ENCODE measurements at places on chromosomes 13 and 19.

- DNase-seq = no peak
These were observed 542 bp downstream of the CACNG7 start for GRCh38 chr19:53909471-53910169.

GRCh38 chr19:30367421-30367820 lies 4.8 kb upstream of the ZNF536 start:
- DNase-seq = no peak

GRCh38 chr19:12751635-12752034 lies at the start of gene BEST2:
TSS of gene BEST2 (plus strand) at chr19:12751791. CDS start at chr19:12752593, 802 bp downstream.
- DNase-seq = no peak

GRCh38 chr19:48513289-48514122 lies 1.9 kb upstream of the LMTK3 start:
- DNase-seq = peak; percentile 83

- no peak for DNase-seq
These were observed 47.5 kb upstream of the MED4 start for GRCh38 chr13:48142436-48142835.

DNA sequence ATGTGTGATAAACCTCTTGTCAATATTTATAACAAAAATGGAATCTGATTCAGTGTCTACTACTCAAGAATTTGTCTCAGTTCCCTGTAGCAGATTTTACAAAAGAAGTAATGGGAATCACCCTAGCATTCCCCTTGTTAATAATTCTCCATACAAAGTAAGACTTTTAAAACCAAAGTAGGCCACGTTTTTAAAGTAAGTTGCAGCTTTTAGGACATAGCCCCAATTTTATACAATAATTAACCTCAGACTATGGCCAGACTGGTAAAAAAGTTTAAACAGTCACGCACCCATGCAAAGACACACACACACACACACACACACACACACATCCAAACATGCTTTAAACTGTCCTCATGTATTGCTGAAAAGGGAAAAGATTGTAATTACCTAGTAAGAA lies 589.9 kb downstream of the PCDH9 start:
- no peak for DNase-seq

DNA sequence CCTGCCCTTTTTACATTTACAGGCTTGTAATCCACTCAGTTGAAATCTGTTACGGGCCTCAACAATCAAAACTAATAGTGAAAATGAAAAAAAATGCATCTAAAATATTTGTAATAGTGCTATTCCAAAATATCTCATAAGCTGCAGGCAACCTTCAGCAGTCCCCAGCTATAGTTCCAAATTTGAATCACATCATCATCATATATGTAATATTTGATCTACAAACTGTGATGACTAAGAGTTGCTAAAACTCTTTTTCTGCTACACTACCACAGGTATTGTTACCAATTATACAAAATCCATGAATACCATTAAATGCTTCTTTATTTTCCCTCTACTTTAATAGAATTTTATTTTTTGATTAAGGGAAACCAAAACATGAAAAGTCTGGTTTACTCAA lies 121.4 kb upstream of the RFC3 start:
- DNase-seq = no peak

GRCh38 chr13:59016250-59016649 lies 1147.5 kb downstream of the DIAPH3 start:
- DNase-seq = no peak

DNA sequence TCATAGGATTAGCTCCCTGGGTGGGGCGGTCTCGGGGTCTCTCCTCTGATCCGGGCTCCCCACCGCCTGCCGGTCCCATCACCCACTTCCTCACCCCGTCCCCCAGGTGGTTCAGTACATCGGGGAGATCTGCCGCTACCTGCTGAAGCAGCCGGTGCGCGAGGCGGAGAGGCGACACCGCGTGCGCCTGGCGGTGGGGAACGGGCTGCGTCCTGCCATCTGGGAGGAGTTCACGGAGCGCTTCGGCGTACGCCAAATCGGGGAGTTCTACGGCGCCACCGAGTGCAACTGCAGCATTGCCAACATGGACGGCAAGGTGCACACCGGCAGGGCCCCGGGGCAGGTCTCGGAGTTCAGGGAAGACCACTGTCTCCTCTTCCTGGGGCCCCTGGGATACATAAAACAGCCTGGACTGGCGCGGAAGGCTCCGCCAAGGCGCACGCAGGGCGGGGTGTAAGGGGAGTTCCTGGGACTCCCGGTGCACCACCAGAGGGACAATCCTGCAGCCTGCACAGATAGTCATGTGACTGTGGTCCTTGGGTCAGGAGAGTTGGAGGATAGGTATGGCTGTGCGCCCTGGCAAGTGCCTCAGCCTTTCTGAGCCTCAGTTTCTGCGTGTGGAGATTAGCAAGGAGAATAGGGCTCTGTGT lies 14.2 kb upstream of the PGLS start:
- no peak for DNase-seq

DNA sequence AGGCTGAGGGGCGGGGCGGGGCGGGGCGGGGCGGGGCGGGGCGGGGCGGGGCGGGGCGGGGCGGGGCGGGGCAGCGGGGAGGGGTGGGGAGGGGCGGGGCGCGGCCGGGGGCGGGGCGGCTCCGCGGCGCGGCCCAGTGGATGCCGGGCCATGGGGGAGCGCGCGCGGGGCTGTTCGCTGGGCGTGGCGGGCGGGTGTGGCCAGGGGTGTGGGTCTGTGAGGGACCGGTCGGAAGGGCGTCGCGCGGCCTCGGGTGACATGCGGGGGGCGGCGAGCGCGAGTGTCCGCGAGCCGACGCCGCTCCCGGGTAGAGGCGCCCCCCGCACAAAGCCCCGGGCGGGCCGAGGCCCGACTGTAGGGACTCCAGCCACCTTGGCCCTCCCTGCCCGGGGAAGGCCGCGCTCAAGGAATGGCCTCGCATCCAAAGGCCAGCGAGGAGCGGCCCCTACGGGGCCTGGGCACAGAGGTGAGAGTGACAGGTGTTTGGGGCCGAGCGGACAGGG lies at the start of gene ZFP28:
TSS of gene ZFP28 (plus strand) at position 188 of the 503 bp plus-strand sequence. CDS start at position 259, 71 bp downstream.
- no peak for DNase-seq

DNA sequence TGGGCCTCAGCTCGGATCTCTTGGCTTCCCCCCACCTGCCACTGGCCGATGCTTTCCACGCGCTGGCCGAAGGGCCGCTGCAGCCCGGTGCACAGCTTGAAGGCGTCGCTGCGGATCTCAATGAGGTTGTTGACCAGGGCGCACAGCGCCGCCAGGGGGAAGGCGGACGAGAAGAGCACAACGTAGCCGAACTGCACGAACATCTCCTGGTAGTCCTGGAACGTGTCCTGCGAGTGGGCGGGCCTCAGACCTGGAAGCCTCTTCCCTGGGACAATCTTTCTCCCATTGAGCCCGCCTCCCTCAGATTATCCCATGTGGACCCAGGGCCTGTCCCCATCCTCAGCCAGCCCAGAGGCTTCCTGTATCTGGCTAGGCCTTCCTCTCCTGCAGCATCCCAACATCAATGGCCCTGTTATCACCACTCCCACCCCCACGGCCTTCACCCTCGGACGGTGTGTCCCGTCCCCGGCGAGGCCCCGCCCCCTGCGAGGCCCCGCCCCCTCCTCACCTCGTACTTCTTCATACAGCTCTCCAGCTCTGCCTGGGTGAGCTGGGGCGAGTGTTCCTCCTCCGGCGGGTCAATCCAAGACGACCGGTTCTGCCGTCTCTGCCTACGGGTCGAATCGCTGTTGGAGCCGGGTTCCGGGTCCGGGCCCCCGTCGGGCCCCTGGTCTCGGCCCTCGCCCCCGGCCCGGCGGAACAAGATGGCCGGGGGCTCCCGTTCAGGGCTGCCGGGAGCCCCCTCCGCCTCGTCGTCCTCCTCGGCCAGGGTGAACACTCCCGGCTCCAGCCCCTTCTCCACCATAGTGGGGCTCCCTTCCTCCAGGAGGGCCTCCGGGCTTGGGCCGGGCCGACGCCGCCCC lies 6.8 kb downstream of the ANO8 start:
- DNase-seq = peak; percentile 84

DNA sequence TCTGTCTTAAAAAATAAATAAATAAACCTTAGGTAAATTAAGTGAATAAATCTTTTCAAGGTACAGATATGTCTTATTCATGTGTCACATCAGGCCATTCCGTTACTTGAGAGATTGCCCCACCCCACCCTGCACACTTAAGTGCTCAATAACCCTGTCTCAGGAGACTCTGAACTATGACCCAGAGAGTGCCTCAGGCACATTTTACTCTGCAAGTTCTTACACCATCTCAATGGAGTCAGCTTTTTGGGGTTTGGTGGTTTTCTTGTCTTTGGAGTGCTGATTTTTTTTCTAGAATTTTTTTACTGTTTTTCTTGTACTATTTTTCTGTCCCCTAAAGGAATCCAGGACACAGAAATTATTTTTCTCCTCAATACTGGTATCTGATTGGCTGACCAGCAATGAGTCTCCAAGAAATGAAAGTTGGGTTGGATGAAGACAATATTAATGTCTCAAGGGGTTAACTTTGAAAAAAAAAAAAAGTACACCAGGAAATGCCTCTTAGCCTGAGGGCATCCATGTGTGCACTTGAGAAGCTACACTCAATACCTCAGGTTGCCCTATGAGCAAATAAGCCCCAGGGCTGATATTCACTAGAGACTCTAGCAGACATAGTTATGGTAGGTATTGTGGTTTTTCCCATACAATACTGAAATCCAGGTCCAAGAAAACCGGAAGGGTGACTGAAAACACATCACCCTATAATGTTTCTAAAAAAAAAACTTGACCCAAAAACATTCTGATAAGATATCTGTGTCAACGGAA lies 114.6 kb upstream of the ZNF91 start:
- DNase-seq = no peak
